Activated CD4-positive, CD25-positive, alpha-beta regulatory T cell (primary cell): ENCODE measurements at places on chromosomes 7 and 10.

DNA sequence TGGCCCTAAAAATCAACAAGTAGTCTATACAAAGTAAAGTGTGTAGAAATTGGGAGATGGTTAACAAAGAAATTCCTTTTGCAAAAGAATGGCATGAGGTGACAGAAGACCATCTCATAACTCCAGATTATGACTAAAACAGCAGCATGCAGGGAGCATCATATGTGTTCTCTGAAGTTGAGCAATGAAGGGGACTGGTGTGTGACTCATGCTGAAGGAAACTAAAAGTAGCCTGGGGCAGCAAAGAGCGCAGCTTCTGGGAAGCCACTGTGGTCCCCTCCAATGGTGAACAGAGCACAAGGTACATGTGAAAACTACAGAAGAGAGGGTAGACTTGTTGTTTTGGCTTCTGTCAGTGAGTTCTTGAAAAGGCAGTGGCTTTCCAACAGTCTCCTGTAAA is 133.4 kb downstream of the MACC1 start:
- DNase-seq: no peak

GRCh38 chr10:78460204-78460603 is 426.5 kb downstream of the RPS24 start:
- DNase-seq: no peak

GRCh38 chr7:127986581-127987521 is 44.4 kb downstream of the LRRC4 start:
- DNase-seq: no peak

DNA sequence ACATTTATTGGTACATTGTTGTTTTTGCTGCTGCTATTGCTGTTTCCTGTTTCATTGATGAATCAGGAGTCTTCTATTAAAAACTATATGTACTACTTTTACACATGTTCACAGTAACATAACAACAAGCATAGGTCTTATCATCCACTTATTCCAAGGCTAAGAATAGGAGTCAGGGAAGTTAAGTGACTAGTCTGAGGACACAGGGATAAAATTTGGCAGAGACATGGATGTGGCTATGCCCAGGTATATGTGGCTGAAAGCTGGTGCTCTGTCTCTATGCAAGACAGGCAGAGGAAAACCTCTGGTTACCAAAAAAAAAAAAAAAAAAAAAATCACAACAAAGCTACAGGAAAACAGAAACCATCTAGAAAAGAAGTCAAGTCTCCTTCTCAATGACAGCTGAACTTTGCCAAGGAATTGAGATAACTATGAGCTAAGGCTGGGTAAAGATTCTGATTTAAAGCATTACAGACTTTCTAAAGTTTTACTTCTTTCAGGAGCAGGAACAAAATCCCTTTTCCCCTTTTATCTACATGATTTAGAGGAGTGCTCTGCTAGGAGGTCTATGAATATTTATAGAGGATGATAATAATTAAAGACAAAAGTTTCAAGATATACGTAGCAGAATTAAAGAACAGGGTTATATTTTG is 70.0 kb downstream of the GPR141 start:
- DNase-seq: no peak

GRCh38 chr7:117012284-117012683 is 59.0 kb downstream of the ST7 start:
- no peak for DNase-seq

- DNase-seq: no peak
Observed at GRCh38 chr10:63071145-63071544, 62.0 kb upstream of the NRBF2 start.

- peak; percentile 31 for DNase-seq
Observed at GRCh38 chr10:97196223-97197029, 10.7 kb upstream of the SLIT1 start.

GRCh38 chr7:47190462-47190861 is 391.4 kb downstream of the TNS3 start:
- no peak for DNase-seq

- DNase-seq: no peak
Observed at GRCh38 chr7:101618916-101619315, 10.2 kb downstream of the MYL10 start.

DNA sequence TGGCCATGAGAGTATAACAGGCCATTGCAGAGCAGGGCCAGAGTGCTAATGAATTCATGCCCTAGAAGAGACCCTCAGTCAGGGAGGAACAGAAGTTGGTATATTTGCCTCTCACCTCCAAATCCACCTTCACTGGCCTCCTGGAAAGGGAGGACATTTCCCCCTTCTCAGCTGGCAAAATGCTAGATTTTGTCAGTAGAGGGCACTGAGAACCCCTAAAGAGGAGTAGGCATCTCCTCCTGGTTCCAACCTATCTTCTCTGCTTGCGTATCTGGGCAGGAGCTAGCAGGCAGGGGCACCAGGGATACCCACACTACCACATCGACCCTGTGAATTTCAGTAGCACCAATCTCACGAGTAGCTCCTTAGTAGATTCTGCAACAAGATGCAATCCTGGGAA is 79.8 kb upstream of the GHITM start:
- no peak for DNase-seq

GRCh38 chr7:44959433-44959951 is 19.3 kb downstream of the MYO1G start:
- no peak for DNase-seq

DNA sequence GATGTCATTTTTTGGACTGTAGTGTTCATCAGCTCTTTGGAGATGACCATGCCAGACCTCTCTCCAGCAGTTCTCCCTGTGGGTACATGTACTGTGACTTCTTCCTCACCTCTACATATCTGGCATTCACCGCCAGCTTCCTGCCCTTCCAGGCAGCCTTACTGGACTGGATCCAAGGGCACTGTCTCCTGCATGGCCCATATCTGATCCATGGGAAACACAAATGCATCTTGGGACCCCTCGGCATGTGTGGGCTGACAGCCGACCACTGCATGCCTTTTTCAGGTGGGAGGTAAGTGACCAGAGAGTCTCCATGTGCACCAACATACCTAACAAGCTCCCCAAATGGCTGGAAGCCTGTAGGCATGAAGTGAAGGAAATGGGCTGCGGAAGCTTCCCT is 3.9 kb upstream of the BLVRA start:
- no peak for DNase-seq

DNA sequence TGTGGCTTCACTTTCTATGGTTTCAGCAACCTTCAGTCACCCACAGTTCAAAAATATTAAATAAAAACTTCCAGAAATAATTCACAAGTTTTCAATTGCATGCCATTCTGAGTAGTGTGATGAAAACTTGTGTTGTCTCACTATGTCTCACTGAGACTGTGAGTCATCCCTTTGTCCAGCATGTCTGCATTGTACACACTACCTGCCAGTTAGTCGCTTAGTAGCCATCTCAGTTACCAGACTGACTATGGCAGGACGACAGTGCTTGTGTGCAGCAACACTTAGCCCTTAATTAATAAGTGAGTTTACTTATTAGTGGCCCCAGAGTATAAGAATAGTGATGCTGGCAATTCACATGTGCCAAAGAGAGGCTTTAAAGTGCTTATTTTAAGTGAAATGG is 22.5 kb downstream of the CCDC186 start:
- no peak for DNase-seq

- DNase-seq: no peak
Observed at GRCh38 chr10:67770537-67770936, 67.5 kb downstream of the DNAJC12 start.

- DNase-seq: no peak
Observed at GRCh38 chr7:45892407-45893035, 4.2 kb downstream of the IGFBP1 start.

DNA sequence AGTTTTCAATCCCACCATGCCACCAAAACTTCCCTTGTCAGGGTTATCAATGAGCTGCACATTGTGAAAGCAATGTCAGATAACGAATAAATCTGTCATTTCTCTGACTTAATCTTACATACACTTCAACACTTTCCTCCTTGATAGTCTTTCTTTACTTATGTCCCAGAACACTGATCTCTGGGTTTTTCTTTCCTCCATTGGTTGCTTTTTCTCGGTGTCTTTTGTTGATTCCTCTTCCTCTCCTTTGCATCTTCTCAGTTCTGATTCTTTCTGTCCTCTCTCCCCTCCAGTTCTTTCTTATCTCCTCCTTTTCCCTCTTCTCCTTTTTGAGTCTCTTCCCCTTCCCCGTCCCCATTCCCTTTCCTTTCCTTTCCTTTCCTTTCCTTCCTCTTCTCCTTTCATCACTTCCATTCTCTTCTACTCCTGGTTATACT is 16.6 kb downstream of the DNAJB9 start:
- no peak for DNase-seq

GRCh38 chr10:130400890-130401289 is 264.7 kb downstream of the GLRX3 start:
- no peak for DNase-seq

- DNase-seq: no peak
Observed at GRCh38 chr7:153567426-153567825, 484.8 kb upstream of the DPP6 start.

DNA sequence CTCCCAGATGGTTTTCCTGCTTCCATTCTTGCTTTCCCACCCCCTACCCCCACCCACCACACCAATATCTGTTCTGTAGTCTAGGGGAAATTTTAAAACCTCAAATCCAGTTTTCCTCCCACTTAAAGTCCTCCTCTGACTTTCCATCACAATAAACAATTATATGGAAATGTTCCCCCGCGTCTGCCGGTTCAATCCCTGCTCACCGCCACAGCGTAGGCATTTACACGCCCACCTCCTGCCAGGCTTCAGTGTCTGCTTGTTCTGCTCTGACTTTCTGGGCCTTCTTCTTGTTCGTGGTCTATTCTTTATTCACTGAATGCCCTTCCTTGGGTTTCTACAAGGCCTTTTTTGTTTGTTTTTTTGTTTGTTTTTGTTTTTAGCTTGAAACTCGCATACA is 633.0 kb upstream of the MKI67 start:
- no peak for DNase-seq

GRCh38 chr10:20415684-20416083 is 481.4 kb downstream of the NEBL start:
- DNase-seq: no peak

DNA sequence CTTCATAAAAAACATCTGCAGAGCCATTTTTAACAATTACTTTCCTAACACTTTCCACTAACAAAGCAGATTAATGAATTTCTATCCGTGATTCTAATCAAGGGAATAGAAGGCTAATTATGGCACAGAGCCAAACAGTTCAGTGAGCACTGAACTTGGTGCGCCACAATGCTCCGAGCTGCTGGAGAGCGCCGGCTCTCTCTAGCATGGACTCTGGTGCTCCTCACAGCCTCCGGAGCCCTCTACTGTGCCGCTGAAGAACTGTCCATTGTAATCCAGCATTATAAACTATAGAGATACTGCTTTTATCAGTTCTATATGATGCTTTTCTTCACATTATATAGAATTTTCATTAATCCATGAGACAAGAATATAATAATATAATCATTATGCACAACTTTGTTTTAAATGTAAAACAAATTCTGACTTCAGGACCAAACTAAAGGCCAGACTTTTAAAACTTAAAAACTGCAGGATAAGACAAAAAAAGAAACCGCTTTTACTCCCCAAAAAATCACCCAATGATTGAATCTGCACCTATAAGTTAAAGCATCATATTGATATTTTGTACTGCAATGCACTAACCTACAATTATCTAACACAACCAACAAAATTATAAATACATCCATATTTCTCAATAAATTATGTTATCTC is 123.6 kb downstream of the RNF32 start:
- DNase-seq: no peak

- DNase-seq: no peak
Observed at GRCh38 chr10:71726580-71727104, 7.1 kb upstream of the C10orf105 start.

DNA sequence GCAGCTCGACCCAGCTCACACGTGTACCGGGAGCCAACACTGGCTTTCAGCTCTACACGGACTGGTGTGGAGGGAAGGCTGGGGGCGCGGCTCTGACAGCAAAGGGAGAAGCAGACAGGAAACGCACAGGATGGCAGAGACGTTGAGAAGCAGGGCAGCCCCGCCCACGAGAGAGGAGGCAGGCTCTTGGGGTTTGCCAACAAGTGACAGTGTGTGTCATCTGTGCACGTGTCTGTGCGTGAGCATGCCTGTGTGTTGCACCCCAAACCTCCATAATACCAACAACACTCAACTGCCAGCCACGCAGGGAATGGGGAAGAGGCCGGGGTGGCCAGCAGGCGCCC is 64.4 kb upstream of the PDGFA start:
- peak; percentile 59 for DNase-seq

DNA sequence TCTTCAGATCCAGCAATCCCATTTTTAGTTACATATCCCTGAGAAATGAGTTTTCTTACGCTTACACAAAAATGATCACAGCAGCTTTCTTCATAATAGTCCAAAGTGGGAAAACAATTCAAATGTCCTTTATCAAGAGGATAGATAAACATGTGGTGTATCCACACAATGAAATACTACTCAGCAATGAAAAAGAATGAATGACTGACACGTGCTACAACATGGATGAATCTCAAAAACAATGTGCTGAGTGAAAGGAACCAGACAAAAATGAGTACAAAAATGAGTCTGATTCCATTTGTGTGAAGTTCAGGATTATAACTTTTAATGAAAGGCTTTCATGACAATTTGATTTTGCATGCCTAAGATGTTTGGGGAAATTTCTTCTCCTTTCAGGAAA is 139.1 kb downstream of the WNT2 start:
- DNase-seq: no peak

- DNase-seq: no peak
Observed at GRCh38 chr7:158016180-158017097, 571.2 kb downstream of the PTPRN2 start.

- DNase-seq: no peak
Observed at GRCh38 chr7:137625197-137625596, 221.6 kb downstream of the DGKI start.

- DNase-seq: no peak
Observed at GRCh38 chr7:40474790-40475680, 340.2 kb downstream of the SUGCT start.

GRCh38 chr7:55308186-55308929 is 56.8 kb upstream of the LANCL2 start:
- no peak for DNase-seq

DNA sequence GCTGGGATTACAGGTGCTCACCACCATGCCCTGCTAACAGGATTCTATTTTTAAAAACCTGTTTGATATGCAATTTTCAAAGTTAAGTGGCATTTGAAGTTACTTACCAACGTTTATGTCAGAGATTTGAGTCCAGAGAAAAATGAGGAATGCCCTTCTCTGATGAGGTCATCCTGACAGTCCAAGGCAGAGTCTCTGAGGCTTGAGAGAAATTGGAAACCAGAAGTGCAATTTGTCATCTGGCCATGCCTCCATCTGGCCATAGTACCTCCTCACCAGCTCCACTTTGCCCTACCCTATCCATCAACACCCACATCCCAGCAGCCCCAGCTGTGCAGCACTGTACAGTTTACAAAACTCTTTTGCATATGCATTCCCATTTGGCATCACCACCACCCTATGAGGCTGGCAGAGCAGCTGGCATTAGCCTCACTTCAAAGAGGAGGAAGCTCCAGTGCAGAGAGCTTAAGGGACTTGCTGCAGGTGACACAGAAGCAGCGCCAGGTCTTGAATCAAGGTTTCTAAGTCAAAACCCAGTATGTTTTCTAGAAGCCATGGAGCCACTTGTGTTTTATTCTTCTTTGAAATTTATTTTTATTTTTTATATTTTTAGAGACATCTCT is 54.5 kb upstream of the PDZD8 start:
- DNase-seq: no peak
